ENCODE measurements at places on chromosomes 5 and 9.
A peak's percentile ranks its signal among the peaks of the same experiment; 100 is the strongest.

DNA sequence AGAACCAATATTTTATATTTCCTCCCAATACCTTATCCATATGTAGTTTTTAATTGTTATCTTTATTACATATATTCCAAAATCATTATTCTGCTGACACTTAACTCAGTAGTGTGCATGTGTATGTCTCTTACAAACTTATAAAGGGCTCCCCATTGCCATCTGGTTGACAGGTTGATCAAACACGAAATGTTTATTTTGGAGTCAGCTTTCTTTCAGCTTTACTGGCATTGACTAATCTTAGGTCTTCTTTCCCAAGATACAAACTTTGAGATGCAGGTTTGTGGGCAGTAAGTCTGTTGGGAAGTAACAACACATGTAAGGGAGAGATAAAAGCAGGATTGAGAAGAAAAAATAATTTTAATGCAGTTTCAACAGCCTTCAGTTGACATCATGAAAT, 716.0 kb upstream of the CHD1 start:
- DNase-seq, result no peak

- DNase-seq, result no peak
Observed at GRCh38 chr9:117873664-117874063, 169.5 kb downstream of the TLR4 start.

GRCh38 chr9:133063500-133064231, 1.9 kb downstream of the CEL start:
- no peak for DNase-seq

DNA sequence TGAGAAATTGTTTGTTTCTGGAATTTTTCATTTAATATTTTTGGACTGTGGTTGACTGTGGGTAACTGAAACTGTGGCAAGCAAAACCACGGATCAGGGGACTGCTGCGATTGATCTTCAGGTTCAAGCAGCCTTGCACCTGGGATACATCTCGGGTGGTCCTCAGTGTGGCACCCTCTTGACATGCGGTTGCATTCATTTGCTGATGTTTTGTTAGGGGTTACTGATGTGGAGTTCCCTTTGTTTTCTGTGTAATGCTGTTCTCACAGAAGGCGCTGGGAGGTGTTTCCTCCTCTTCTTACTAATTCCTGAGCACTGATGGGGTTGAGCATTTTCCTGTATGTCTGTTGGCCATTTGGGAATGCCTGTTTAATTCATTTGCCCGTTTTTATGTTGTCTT, 60.4 kb downstream of the EHMT1 start:
- no peak for DNase-seq

DNA sequence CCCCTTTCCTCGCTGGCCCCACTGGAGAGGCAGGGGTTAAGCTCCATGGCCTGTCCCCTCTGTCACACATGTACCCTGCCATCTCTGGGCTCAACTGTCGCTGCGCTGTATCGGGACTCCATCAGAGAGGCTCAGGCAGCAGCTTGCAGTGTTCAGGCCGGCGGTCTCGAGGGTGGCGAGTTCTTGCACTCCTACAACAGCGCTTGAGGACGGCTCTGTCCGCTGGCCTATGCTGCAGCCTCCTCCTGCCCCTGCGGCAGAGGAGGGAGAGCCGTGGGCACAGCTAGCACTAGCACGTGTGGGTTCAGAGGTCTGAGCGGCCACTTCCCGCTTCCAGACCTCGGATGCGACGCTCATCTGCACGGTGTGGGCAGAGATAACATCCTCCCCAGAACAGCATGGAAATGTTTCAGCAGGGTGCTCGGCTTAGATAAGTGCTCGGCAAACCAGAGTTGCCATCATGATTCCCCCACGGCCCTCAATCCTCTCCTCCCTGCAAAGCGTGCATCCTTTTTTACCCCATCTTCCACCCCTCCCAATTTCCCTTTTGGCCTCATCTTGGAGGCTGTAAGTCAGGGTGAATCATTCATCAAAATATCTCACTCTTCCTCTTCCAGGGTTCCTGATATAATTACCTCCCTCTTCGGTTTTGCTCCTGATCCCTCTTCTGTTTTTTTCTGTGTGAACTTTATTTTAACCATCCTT, 41.9 kb upstream of the FUBP3 start:
- DNase-seq, result no peak

DNA sequence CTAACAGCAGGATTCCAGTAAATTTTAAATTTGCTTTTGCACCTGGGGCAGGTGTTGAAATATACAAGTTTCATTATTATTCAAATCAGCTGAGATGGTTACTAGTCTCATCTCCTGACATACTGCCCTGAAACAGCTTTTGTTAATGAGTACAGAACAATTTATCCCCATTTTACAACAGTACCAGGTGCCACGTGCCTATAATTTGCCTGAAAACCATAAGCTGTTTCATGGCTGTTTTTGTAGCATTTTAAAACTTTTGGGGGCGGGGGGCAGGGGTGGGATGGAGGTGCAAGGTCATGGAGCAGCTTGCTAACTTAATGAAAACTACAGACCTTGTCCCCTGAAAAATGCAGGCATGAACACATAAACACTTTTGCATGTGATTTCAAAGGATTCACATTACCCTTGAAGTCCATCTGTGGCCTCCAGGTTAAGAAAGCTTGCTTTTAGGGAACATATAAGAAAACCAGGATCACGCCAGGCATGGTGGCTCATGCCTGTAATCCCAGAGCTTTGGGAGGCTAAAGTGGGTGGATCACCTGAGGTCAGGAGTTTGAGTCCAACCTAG, 42.1 kb downstream of the TIMD4 start:
- no peak for DNase-seq

GRCh38 chr9:137223078-137223970, 1.3 kb upstream of the RNF208 start:
- DNase-seq, result peak; percentile 99

DNA sequence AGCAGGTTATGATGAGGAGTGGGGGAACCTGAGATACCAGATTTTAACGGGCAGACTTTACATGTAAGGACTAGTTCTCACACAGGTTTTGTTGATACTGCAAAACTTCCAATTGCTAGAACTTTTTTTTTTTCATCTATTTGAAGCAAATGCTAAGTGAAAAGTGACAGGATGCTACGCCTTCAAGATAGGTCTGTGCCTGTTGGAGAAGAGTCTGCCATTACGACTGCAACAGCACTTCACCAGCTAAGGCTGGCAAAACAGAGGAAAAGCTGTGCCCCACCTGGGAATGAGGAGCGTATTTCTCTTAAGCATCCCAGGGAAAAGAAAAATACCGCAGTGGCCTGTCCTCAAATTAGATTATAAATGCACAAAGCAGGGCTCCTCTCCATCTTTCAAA, 102.0 kb upstream of the CDH6 start:
- DNase-seq, result no peak

DNA sequence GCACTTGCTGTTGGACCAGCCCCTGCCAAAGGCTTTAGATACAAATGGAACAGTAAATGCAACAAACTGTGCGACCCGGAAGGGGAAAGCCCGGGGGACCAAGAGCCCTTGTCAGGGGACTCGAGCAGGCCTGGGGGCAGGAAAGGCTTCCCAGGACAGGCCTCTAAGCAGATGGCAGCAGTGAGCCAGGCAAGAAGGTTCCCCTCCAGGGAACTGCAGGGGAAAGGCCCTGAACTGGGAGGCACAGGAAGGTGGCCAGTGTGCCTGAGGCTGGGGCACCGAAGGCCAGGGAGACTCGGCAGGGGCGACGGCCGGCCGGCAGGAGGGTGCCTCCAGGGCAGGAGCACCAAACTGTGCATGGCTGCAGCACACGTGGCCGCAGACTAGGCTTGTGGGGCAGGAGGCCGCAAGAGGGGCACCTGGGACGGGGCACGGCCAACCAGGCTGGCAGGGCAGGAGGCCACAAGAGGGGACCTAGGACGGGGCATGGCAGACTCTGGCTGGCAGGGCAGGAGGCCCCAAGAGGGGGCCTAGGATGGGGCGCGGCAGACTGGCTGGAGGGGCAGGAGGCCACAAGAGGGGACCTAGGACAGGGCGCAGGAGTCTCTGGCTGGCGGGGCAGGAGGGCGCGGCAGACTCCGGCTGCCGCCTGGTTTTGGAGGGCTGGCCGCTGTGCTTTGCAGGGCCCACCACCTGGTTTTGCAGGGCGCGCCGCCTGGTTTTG, 10.0 kb downstream of the VAV2 start:
- no peak for DNase-seq

GRCh38 chr9:127682351-127683136, 24.2 kb upstream of the CFAP157 start:
- no peak for DNase-seq

DNA sequence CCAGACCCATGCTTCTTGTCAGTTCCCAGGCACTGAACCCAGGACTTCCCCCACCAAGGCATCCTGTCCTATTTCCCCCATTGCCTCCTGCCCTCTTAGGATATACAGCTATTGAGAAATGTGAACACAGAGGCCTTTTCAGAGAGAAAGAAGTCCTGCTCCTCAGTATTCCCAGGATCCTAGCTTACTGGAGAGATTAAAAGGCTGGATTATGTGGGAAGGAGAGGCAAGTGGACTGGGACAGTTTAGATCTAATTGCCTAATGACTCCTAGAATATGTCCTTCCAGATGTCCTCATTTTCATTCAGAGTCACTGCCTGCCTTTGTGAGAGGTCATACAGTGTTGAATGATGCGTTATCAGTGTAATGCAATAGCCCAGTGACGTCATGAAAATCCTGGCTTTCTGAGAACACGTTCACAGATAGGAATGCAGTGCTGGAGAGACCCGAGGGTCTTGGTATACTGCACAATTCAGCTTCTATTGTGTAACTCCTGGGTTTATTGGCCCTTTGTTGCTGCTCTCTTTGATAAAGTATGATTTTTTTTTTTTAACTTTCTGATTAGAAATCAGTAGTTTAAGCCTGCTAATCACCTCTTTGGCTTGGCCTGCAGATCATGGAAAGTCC, 26.2 kb downstream of the WWC1 start:
- no peak for DNase-seq

DNA sequence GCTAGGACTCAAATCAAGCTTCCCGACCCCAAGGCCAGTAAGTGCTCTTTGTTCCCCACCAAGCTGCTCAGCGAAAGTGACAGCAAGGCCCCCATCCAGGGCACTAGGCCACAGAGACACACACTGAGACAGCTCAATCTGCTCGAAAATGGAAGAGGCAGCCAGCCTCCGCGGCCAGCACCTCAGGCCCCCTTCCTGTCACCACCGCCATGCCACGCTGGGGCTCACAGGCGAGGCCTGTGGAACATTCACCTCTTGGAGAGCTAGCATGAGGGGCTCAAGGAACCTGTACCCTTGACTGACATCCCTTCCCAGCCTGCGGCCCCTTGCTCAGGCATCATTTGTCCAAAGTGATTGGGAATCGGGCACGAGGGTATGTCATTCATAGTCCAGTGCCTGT, 71.4 kb downstream of the PAX5 start:
- no peak for DNase-seq

- no peak for DNase-seq
Observed at GRCh38 chr5:151886546-151887275, 37.9 kb downstream of the GLRA1 start.

GRCh38 chr5:21834863-21835262, 1018.3 kb downstream of the CDH12 start:
- no peak for DNase-seq

DNA sequence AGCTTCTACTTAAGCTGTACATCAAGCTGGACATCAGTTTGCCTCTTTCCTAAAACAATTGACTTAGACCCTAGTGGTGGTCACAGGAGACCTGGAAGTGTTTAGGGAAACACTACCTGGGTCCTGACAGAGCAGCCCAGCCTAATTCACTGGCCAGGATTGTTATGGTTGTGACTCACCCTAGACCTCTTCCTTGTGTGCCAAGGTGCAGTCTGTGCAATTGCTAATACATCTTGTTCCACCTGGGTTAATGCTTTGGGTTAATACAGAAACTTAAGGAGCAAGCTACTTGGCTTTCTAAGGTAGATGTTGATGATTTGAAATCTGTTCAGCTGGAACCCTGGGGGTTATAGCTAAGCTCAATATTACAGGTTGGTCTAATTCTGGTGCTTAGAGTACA, 48.7 kb upstream of the SLC46A2 start:
- no peak for DNase-seq

DNA sequence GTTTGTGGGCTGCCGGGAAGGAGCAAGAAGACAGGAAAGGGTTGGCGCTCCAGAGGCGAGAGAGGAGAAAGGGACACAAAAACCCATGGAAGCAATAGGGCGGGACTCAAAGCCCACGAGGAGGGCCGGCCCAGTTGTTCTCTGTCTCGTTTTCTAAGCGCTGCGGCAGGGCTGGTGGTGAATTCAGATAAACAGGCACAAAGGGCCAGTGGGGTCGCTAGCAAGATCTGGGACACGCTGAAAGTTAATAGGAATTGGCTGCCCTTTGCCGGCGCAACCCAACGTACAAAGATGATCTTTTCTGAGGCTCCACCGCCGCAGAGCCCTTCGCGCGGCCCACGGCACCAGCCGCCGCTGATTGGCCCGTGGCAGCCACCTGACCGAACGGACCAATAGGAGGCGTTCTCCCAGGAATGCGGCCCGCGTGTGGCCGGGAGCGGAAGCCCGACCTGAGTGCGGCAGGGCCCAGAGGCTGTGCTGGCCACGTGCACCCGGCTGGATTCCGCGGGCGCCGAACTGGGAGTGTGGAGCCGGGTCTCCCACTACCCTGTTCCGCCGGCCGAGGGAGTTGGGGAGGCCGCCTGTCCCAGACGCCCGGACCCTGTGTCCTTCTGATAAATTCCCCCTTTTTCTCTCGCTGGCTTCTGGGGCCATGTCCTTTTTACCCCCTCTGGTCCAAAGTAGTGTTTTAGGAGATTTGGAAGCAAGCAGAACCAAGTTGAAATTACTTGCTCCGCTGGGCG, 16.8 kb upstream of the NSD1 start:
- DNase-seq, result peak; percentile 83

All from stimulated activated CD4-positive, alpha-beta T cell treated with anti-CD3 and anti-CD28 coated beads, Interleukin-15, amount 100 ng/mL, for 48 hours (primary cell).